ENCODE measurements at places on chromosomes 1 and 21.

- no peak for DNase-seq
These were observed 45.3 kb upstream of the CTBS start for GRCh38 chr1:84619383-84620102.

DNA sequence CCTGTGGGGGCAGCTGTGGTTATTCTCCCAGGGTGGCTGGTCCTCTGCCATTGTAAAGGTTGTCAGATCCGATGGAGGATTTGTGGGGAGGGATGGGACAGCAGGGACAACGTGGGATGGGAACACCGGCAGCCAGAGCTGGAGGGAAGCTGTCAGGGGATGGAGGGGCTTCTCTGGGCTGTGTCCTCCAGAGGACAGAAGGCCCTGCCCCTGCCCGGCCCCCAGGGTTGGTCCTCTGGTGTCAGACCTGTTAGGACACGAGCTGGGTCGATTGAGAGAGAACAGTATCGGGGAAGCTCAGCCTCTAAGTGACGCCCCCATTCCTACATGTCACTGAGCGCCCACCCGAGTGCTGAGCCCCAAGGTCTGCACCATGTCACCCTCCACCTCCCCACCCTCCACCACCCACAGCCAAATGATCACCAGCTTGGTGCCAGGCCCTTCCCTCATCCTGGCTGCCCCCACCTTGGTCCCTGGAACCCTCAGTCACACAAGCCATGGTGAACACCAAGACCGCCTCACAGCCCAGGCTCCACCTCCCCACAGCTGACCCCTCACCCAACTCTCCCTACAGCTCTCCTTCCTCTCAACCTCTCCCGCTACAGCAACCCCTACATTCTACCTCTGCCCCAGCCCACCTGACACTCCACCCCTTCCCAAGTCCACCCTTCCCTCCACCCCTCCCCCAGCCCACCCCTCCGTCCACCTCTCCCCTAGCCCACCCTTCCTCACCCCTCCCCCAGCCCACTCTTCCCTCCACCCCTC lies 244.4 kb downstream of the MATN1 start:
- DNase-seq, result no peak

DNA sequence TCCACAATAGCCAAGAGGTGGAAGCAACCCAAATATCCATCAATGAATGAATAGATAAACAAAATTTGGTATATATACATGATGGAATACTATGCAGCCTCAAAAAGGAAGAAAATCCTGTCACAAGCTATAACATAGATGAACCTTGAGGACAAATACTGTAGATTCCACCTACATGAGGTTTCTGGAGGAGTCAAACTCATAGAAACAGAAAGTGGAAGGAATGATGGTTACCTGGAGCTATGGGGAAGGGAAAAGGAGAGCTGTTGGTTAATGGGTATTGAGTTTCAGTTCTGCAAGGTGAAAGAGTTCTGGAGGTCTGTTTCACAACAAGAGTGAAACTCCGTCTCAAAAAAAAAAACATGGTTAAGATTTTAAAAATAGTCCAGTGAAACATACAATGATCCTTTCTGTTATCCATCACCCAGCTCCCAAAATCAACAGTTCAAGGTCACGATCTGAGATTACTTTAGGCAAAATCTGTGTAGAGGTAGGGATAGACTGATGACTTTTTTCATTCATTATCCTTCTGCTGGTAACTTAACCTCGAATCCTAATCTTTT lies 80.8 kb upstream of the HNRNPU start:
- DNase-seq, result peak; percentile 54

- DNase-seq, result no peak
These were observed 10.3 kb upstream of the FHAD1 start for GRCh38 chr1:15236746-15237145.

- no peak for DNase-seq
These were observed 256.9 kb upstream of the DPYD start for GRCh38 chr1:98177751-98178150.

DNA sequence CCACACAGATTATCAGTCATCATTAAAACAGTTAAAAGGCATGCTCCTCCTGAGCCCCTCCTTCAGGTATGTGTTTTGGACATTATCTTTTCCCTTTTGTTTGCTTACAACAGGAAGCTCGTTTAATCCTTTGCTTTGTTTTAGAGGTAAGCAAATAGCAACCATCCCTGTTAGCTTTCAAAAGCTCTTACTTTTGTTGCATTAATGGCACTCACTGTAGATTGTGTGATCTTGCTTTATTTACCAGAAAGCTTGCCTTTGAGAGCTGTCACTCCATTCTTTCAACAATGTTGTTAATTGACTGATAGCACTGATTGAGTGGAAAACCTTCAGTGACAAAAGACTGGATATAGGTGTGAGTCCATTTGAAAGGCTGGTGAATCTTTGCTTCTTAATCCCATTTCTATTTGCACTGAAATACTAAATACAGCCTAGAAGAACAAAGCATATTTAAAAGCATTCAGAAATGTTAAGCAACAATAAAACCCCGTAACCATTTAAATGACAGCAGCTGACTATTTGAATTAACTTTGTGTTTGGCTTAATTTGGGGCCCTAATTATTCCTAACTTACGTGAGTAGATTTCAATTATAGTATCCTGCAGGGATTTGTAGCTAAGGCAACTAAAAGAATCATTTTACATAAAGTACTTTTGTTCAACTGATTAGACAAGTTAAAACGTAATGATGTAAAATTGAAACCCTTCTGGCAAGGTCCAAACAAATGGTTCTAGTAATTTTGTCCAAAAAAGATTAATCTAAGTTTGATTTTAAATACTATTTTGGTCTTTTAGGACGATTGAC lies 48.3 kb downstream of the ADGRL2 start:
- no peak for DNase-seq

DNA sequence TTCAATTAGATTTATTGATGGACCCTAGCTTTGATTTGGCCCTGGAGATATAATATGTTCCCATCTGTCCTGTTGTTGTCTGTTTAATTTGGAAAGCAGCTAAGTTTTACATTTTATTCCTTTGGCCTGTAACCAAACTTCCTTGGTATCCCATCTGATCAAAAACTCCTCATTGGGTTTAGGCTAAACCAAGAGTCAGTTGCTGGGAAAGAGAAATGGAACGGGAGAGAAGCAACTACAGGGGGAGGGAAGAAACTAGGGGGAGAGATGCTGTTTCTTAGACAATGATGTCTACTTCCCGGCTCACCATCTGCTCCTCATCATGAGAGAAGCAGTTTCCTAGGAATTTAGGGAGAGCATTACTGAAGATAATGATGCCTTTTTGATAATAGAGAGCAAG lies 141.8 kb downstream of the SYT2 start:
- DNase-seq, result no peak

DNA sequence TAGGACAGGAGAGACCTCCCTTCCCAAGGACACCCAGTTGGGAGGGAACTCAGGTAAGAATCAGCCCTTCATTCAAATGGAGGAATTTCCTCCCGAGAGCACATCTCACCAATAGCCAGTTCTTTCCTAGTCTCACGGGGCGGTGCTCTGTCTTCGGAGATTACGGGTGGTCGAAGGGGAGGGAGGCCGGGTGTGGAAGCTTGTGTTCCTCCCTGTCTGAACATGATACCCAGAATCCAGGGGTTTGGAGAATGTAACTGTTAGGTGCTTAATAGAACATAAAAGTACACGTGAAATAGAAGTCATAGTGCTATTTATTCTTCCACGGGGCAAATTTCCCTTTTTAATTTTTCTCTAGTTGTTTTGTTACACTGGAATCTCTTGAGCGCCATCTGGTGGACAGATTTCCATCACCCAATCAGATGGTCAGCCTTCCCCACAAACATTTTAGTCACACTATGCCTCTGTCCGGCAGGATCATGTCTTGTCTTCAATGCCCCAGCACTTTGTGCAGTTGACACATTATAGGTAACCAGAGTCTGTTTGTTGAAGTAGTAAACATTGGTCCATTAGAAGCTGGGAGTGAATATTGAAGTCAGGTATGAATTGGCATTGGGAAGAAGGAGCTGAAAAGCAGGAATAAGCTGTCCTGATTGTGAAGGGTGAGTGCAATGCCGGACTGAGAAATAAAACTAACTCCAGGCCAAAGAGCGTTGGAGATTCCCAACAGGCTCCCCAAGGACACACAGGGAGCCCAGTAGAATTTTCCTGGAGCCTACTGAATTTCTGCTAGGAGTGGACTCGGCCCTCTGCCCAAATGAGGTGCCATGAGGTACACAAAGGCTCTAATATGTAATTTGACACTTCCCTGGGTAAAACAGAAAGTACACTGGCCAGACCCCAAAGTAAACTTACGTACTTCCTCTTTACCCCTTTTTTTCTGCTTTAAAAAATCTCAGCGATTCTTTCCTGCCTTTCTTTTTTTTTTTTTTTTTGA lies 27.6 kb upstream of the ZNF697 start:
- peak; percentile 79 for DNase-seq

DNA sequence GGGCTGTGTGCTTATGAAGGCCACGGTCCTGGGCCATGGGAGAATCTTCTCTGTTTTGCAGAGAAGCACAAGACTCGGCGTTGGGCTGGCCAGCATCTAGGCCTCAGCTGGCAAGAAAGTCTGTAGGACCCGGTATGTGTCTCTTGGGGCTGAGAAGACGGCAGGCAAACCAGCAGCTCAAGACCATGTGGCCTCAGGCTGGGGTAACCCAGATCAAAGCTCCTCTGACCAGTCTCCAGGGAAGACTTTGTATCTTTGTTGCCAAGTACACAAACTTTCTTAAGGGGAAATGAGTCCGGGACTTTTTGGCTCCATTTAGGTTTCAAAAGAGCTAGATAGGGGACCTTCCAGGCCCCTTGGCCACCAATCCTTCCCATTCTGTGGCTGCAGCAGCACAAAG lies 60.1 kb downstream of the PTP4A2 start:
- no peak for DNase-seq

GRCh38 chr1:47710329-47711071 lies 272.7 kb downstream of the FOXD2 start:
- peak; percentile 91 for DNase-seq

GRCh38 chr1:203142124-203142523 lies 14.6 kb downstream of the ADORA1 start:
- DNase-seq, result no peak

DNA sequence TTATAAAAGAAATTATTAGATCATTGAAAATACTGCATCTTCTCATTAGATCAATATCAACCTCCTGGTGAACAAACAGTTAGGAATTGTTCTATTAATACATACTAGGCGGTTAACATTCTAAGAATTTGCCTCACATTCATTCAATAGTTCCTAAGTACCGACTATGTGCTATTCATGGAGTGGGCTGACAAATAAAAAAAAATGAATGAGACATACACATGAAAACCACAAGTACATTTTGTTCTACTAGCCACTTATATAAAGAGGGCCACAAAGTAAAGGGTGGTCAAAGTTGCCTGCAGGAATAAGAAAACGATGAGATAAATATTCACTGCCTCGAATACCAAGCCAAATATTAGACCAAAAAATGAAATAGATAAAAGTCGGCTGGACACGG lies 294.4 kb downstream of the SDCCAG8 start:
- no peak for DNase-seq

- no peak for DNase-seq
These were observed 27.0 kb upstream of the PEF1 start for GRCh38 chr1:31671561-31672201.

DNA sequence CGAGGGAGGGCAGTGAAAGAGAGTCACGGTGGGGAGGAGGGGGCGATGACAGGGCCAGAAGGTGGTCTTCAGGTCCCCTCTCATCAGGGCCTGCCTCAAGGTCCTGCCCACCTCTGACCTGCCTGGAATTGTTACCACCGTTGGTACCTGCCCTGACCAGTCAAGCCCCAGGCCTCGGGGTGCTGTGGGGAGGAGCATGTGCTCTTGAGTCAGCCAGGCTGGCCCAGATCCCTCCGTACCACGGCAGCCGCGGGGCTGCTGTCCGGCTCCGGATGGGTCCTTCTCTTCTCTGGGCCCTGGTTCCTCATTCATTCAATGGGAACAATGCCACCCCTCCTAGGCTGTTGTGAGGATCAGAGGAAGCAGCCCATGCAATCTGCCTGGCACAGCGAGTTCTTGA lies 22.0 kb downstream of the SERINC2 start:
- no peak for DNase-seq

- DNase-seq, result no peak
These were observed 53.8 kb upstream of the BCL10 start for GRCh38 chr1:85330214-85330631.

DNA sequence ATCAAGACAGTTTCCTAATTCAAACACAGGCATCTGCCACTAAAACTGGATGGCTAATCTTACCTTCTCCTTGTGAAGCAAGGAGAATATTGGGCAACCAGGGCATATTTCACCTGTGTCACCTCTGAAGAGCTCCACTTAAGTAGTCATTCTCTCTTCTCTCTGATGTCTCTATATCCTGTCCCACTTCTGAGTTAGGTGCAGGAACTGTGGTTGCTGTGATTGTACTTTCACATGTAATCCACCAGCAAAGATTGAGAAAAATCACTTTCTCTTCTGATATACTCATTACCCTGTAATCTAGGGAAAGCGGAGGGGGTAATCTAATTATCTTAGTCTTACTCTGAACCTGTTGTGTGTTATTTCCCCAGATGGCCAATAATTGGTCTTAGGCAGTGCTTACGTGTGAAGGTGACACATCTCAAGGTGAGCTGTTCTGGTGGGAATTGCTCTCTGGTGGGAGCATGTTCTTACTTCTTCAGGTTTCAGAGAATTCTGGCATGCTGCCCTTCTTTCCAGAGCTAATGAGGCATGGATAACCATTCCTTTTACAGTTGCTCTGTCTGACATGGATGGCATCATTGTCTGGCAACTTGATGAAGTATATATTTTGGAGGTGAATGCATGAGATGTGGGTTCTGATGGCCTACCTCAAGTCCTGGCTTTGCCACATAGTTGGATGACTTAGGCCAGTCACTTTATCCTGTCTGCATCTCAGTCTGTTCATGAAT lies 12.0 kb downstream of the XCL2 start:
- no peak for DNase-seq

DNA sequence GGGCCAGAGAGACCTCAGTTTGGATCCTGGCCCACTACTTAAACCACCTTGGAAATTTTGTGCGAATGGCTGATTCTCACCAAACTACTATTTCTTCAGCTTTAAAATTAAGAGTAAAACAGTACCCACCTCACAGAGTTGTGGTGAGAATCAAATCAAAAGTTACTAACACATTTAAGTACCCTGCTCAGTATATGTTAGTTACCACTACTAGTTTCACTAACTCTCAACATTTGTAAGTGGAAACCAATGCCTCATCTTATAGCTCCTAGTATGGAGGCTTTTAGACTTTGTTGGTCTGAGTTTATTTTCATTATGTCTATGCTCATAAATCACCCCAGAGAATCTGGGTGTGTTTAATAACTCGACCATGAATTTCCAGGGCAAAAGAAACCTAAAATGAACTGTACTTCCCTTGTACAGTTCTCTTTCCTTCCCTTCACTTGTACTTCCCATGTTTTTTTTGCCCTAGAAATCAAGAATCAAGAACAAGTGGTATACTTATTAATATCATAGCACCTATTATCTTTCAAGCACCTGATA lies 11.6 kb upstream of the SERBP1 start:
- no peak for DNase-seq

DNA sequence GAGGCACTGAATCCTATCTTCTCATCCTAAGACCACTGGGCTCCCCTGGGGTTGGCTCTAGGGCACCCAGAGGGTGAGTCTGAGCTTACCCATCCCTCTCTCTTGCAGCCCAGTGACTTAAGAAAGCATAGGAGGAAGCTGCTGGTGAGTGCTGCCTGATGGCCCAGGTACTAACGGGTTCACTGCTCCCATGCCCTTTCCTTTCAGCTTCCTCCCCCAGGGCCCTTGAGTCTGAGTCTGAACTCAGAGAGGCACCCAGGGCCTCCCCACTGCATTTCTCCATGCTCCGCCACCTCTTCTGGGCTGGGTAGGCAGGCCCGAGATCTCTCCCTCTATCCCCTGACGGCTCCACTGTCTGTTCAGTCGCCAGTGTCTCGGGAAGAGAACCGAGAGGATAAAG lies 29.7 kb downstream of the PPFIA4 start:
- DNase-seq, result no peak
